ENCODE measurements at places on chromosomes 13 and 19. TPM values are rescaled to one million over a fixed set of nuclear protein-coding genes. Genes with fewer than 3 reads are reported as not detected.

GRCh38 chr13:77733674-77734073, 36.2 kb downstream of the SLAIN1 start:
- DNase-seq = no peak

KRTDAP gene
- not detected for total RNA-seq

DNA sequence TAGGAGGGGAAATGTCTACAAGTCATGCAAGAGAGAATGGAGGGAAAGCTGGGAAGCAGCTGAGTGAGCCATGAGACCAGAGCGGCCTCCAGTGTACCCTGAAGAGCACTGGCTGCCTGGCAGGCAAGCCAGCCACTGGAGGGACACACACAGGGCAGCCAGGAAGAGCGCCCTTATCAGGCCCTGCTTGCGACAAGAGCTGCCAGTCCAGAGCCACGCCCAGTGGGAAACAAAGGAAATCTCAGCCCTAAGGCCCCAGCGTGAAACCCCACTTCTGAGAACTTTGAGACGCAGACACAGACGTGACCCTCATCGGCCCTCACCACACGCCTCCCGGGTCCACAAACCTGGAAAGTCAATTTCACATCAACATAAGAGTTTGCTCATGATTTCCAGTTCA, 105.0 kb downstream of the STK24 start:
- no peak for DNase-seq

- no peak for DNase-seq
These were observed 130.8 kb downstream of the IRS2 start for GRCh38 chr13:109655611-109656010.

TNFAIP8L1 gene
- 53.2 TPM for total RNA-seq

DNA sequence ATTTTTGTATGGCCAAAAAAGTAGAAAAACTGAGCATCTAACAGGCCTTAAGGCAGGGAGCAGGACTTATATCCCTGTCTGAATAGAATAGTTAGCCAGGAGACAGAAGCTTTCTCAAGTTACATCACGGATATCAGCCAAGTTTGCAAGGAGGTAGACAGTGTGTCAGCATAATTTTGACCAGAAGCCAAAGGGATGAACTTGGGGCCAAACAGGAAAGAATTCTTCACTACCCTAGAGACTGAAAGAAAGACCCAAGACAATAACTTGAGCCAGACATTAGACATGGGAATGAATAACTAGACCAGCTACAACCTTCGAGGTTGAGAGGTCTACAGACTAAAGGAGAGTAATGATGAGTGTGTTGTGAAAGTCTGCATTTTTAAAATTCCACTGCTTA, 48.1 kb upstream of the PCDH9 start:
- DNase-seq = peak; percentile 0

- no peak for DNase-seq
These were observed 63.7 kb upstream of the TPM4 start for GRCh38 chr19:16012552-16012951.

GRCh38 chr13:30299786-30300185, 7.6 kb downstream of the KATNAL1 start:
- DNase-seq = no peak

TMEM150B gene
- not detected for total RNA-seq

- peak; percentile 72 for DNase-seq
These were observed 641 bp upstream of the SOX21 start for GRCh38 chr13:94712812-94713560.

C13orf46 gene
- 0.20 TPM for total RNA-seq

CCNA1 gene
- 9.8 TPM for total RNA-seq

DNA sequence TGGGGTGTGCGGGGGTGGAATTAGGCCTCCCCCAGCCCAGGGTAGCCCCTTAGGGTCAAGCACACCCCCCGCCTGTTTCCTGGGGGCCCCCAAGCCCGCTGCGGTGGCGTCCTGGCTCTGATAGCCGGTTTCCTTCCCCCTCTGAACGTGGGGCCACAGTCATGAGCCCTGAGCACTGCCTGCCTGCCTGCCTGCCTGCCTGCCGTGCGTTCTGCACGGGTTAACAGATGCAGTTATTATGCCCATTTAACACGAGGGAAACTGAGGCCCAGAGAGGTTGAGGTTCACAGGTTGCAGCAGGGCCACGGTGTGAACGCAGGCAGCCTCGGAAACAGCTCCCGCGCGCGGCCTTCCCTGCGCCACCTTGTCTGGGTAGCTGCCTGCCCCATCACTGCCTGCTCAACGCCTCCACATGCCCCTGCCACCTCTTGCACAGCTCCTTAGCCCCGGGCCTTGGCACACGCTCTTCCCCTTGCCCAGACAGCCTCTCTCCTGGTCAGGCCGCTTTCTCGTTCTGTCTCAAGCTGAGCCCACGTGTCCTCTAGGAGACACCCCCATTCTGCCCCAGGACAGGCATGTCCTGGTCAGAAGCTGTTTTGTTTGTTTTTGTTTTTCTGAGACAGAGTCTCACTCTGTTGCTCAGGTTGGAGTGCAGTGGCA, 1.2 kb upstream of the GAMT start:
- DNase-seq = no peak

DNA sequence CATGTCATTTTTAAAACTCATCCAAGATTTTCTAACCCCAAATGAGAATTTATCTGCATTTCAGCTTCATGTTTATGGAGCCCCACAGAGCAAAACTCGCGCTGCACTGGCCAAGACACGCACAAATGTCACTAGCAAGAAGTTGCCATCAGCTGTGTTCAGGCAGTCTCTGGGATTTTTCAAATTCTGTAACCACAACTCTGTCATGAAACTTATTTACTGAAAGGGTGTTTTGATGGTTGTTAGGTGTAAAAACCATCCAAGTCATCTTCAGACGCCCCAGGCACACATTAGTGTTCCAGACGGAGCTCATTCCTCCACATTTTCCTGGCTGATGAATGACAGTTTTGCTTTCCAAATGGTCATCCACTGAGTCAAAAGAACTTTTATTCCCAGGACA, 63.4 kb downstream of the SLC7A1 start:
- DNase-seq = no peak

ATP12A gene
- total RNA-seq = not detected

RASGRP4 gene
- not detected for total RNA-seq

DNA sequence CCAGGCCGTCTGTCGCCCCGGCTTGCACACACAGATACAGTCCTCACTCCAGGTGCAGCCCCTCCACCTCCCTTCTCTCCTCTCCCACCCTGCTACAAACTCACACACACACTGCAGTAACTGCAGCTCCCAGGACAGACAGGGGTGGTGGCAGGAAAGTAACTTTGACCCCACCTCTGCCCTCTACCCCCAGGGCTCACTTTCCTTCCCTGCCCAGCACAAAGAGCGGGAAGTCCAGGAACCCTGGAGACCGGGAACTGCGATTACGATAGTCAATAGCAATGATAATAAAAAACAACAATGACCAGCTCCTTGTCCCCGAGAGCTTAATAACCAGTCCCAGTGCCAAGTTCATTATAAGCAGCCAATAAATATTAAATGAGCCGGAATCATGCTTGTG, at the start of gene CEACAM20:
Gene CEACAM20 (minus strand): TSS at position 140 of the 400 bp plus-strand sequence. CDS start 166 bp downstream, outside the sequence.
- DNase-seq = no peak

IGFL1 gene
- not detected for total RNA-seq

CYP4F2 gene
- total RNA-seq = not detected

ZNF480 gene
- total RNA-seq = 2.6 TPM

FREM2 gene
- not detected for total RNA-seq

DNA sequence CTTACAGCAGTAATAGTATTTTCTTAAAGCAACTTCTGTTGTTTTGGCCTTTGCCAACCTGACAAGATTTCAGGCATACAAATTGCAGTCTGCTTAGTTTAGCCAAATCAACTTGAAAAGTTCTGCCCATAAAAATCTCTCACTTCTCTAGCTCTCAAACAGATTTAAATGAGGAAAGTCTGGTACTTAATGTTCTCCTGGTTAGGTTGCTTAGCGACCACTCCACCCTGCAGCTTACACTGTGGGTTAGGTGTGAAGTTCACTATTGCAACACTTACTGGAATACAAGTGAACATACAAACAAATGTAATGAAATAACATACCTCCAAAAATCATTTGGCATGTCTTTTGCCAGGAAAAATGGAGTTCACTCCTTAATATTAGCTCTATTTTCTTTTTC, 178.7 kb upstream of the PCDH9 start:
- no peak for DNase-seq

DNA sequence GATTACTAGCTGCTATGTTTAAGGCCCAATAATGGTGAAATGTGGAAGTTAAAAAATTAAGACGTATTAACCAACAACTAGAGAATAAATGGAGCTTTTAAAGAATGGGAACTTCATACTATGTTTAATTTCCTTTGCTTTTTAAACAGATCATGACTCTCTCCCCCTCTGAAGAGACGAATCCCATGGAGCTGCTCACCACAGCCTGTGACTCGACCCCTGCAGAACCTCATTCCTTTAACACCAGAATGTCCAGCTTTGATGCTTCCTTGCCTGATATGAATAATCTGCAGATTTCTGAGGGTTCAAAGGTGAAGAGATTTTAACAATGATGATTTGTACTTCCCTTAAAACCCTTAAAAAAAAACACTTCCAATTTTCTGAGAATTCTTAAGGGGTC, 53.0 kb downstream of the ZAR1L start:
- DNase-seq = peak; percentile 13

DNA sequence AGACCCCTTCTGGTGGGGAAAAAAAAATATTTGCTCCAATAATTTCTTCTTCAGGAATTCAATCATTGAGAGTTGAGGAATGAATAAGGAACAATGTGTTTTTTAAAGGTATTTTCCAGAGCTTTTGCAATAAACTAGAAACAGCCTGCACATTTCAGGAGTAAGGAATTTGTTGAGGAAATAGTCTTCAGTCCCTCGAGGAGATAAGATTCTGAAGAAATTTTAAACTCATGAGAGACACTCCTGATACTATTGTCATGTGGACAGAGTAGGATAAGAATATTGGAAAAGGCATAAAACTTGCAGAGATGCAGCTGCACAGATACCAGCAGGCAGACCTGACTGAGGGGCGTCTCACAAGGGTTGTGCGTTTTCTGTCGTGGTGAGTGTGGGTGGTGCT, 36.6 kb downstream of the COMP start:
- DNase-seq = no peak

GRCh38 chr19:48530066-48530720, 18.6 kb upstream of the LMTK3 start:
- no peak for DNase-seq

- DNase-seq = no peak
These were observed 315.5 kb downstream of the OXGR1 start for GRCh38 chr13:96678801-96679200.

DNA sequence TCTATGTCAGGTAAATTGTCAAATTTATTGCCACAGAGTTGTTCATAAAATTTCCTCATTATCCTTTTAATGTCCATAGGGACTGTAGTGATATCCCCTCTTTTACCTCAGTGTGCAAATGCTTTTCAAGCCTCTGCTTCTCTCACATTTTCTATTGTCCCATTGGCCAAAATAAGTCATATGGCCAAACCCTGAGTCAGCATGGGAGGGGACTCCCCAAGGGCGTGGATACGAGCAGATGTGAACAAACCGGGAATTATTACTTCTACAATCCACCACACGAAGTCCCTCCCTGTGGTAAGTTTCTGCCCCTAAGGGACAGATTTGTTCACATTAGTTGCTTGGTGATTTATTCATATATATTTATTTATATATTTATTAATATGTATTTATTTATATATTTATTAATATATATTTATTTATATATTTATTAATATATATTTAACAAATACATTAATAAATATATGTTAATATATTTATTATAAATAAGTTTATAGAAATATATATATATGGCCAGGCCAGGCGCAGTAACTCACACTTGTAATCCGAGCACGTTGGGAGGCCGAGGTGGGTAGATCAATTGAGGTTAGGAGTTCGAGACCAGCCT, 20.1 kb upstream of the CAMSAP3 start:
- DNase-seq = no peak

DNA sequence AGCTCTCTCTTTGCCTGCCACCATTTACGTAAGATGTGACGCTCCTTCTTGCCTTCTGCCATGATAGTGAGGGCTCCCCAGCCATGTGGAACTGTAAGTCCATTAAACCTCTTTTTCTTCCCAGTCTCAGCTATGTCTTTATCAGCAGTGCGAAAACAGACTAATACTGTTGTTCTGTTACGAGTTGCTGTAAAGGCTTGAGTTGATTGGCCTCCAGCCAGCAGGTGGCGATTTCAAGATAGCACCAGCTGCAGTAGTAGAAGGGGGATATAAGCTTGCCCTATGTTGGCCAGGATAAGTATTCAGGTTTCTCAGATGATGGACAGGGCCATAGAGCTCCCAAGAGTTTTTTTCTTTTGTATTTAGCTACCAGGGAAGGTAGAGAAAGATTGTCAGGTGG, 385.5 kb downstream of the MZT1 start:
- no peak for DNase-seq

TNFSF11 gene
- total RNA-seq = not detected

GRCh38 chr13:44352202-44352601, 21.4 kb upstream of the SERP2 start:
- DNase-seq = no peak

DNA sequence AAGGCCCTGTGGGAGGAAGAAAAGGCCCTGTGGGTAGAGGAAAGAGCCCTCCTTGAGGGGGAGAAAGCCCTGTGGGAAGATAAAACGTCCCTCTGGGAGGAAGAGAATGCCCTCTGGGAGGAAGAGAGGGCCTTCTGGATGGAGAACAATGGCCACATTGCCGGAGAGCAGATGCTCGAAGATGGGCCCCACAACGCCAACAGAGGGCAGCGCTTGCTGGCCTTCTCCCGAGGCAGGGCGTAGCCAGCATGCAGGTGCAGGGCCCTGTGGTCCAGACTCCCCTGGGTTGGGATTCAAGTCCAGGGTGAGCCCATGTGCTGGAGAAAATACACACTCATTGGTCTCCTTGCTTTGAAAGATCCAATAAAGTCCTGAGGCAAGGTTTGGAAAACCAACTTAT, 4.1 kb downstream of the CCDC70 start:
- DNase-seq = no peak

KANK3 gene
- total RNA-seq = 55.8 TPM

JAK3 gene
- total RNA-seq = 2.0 TPM

DNA sequence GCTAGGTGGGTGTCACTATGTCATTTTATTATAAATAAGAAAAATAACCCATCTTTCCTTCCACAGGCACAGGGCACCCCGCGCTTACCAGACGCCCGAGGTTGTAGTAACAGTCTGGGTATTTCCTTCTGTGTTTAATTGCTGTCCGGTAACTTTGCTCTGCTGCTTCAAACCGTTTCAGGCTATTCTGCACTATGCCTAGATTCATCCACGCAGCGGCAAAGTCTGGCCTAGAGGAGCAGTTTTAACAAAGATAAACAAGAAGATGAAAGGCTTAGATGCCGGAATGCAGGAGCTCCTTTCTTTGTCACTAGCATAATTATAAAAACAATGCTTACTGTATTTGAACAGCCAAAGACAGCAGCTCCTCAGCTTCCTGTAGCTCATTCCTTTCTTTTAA, 36.9 kb upstream of the GGACT start:
- no peak for DNase-seq

DNA sequence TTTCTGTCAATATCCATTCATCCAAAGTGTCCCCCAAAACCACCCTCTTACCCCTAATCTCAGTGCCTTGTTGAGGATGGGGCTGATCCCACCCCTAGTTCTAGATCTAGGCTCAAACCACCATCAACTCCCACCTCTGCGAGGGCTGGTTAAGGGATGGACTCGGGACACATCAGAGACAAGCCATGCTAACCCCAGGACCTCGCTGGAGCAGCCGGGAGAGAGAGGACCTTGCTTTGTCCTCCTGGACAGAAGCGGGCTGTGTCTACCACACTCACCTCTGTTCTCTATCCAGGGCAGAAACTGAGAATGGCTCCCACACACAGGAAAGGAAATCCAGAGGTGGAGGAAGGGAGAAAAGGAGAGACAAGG, 90.8 kb upstream of the UQCRFS1 start:
- DNase-seq = no peak
